Placental epithelial cell (primary cell): ENCODE measurements at places on chromosomes 2 and 18. TPM values are rescaled to one million over a fixed set of nuclear protein-coding genes. Genes with fewer than 3 reads are reported as not detected.

PECR gene
- 9.2 and 9.4 TPM in 2 replicates for total RNA-seq

HEATR5B gene
- 20.8 and 35.5 TPM in 2 replicates for total RNA-seq

RPL37A gene
- total RNA-seq: 629 and 1,937 TPM in 2 replicates

TMEM200C gene
- 0.11 and 0.79 TPM in 2 replicates for total RNA-seq

CCDC74B gene
- total RNA-seq: 2.0 and 4.7 TPM in 2 replicates

ECEL1 gene
- not detected in 2 replicates for total RNA-seq

RAX gene
- not detected in 2 replicates for total RNA-seq

DQX1 gene
- 0.33 and 0.39 TPM in 2 replicates for total RNA-seq

CNTNAP5 gene
- total RNA-seq: not detected in 2 replicates

CFC1 gene
- not detected in 2 replicates for total RNA-seq

IL36A gene
- not detected in 2 replicates for total RNA-seq

HIBCH gene
- total RNA-seq: 8.9 and 14.5 TPM in 2 replicates

ANKRD36 gene
- total RNA-seq: 36.4 and 66.0 TPM in 2 replicates

SCN9A gene
- total RNA-seq: 0.11 TPM in 1 of 2 replicates, not detected in the other

FOXD4L1 gene
- under 0.01 TPM in 1 of 2 replicates, not detected in the other for total RNA-seq

RAB6D gene
- not detected in 2 replicates for total RNA-seq

KYNU gene
- total RNA-seq: 0.98 and 3.1 TPM in 2 replicates

IL1RL2 gene
- 10.6 and 13.7 TPM in 2 replicates for total RNA-seq

HTR2B gene
- total RNA-seq: under 0.01 TPM in 1 of 2 replicates, not detected in the other

NIF3L1 gene
- total RNA-seq: 20.0 and 21.9 TPM in 2 replicates

CD226 gene
- total RNA-seq: under 0.01 and 0.11 TPM in 2 replicates

PLA2R1 gene
- 2.1 and 2.7 TPM in 2 replicates for total RNA-seq
